ENCODE measurements at places on chromosomes 5 and 9. TPM values are rescaled to one million over a fixed set of nuclear protein-coding genes. Genes with fewer than 3 reads are reported as not detected.

GRCh38 chr9:93255494-93255867, 71.5 kb downstream of the WNK2 start:
- no peak for DNase-seq

DNA sequence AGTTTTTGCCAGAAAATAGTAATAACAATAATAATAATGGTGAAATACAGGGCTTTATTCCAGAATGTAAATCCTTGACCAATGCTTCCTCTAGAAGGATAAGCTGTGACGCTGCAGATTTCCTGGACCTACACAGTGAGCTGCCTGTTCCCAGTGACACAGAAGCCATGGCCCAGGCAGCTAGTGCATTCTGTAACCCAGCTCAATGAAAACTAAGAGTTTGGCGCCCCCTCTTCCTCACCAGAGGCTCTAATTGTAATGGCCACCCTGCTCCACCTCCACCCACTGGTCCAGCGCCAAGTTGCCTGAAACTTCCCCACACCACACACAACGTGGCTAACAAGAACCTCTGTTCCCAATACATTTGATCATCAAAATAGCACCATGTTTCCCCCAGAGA, 248.1 kb downstream of the CETN3 start:
- peak; percentile 85 for DNase-seq

- no peak for DNase-seq
These were observed 459.8 kb downstream of the CCDC171 start for GRCh38 chr9:16012621-16013020.

- DNase-seq, result no peak
These were observed 127.3 kb downstream of the MACROH2A1 start for GRCh38 chr5:135271533-135272310.

GRCh38 chr9:109488791-109489492, 9.2 kb downstream of the PTPN3 start:
- no peak for DNase-seq

DNA sequence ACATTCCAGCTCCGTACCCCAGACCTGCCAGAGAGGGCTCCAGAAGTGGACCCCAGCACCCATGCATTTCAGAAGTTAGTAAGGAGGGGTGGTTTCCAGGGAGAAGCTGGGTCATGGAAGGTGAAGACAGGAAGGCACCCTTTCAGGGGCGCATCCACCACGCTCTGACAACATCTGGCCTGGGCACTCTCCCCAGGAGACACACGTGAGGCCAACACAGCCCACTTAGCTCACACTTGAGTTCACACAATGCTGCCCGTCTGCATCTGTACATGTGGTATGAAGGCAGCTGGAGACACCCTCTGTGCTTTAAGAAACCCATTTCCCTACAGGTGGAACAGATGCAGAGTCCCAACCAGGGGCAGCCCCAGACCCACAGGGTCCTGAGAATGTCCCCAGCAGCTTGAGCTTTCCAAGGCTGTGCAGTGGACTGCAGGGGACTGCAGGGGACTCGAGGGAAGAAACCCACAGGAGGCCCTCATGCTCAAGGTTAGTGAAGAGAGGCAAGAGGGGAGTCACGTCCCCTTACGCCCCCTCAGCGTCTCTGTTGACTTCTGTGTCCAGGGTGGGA, 326.8 kb upstream of the IRX1 start:
- no peak for DNase-seq

DNA sequence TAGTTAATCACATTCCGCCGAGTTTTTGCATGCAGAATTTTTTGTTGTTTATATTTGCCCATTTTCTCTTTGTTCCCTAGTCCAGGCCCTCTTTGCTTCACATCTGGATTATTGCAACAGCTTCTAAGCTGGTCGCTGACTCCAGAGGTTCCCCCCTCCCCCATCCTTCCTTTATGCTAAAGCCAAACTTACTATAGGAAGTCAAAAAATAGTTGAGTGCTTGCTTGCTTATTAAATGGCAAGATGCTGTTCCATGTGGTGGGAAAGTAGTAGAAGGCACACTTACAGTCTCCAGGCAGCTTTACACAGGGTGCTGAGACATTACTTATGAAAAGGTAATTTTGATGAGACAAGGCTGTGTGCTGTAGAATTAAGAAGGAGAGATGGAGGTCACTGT, 1.3 kb downstream of the ZBTB34 start:
- DNase-seq, result peak; percentile 41

- DNase-seq, result no peak
These were observed 143.2 kb upstream of the ANKH start for GRCh38 chr5:15014809-15015208.

- no peak for DNase-seq
These were observed 133.4 kb downstream of the ACTBL2 start for GRCh38 chr5:57349214-57349613.

- DNase-seq, result no peak
These were observed 25.9 kb downstream of the CCDC171 start for GRCh38 chr9:15578714-15579113.

GRCh38 chr5:65967288-65968066, 41.1 kb downstream of the ERBIN start:
- no peak for DNase-seq

GRCh38 chr5:139399501-139400121, 4.3 kb downstream of the SPATA24 start:
- no peak for DNase-seq

DNA sequence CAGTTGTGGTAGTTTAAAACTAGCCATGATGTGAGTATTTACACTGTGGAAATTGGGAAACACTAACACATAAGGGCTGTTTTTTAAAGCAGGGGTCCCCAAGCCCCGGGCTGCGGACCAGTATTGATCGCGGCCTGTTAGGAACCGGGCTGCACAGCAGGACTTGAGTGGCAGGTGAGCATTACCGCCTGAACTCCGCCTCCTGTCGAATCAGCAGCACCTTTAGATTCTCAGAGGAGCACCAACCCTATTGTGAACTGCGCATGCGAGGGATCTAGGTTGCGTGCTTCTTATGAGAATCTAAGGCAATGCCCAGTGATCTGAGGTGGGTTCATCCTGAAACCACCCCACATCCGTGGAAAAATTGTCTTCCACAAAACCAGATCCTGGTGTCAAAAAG, 127.8 kb downstream of the PCSK5 start:
- peak; percentile 23 for DNase-seq

DNA sequence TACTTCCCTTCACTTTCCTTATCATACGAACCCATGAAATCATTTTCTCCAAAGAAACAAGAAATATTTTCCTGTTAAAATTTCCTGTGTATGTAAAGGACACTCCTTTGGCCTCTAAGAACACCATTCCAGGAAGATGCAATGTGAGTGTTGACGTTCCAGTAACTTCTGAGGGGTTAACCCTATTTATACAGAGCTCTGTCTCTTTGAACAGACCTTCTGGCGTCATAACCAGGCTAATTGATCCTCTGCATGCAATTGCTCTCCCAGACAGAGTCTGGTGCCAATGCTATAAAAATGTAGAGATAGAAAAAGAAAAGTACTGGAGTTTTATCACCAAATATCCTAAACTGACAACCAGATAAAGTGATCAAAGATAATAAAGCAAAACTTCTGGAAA, 218.5 kb downstream of the TLE1 start:
- no peak for DNase-seq

GRCh38 chr9:18338042-18338441, 135.9 kb upstream of the ADAMTSL1 start:
- no peak for DNase-seq

GRCh38 chr5:84821924-84822323, 437.2 kb upstream of the EDIL3 start:
- peak; percentile 52 for DNase-seq

DNA sequence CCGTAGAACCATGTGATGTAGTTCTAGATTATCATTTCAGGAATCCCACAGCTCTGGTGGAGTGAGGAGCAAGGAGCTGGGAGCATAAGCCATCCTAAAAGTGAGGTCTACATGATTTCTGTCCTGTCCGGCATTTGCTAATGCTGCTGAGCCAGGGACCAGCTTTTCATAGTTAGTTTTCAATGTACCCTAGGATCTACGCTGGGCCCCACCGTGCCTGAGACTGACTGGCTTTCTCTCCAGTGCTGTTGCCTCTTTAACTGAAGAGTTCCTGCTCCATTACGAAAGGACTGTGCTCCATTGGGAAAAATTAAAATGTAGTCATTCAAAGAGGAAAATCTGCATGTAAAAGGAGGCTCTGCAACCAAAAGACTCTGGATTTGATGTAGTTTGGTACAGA, 634.8 kb downstream of the DMRTA1 start:
- peak; percentile 27 for DNase-seq

GRCh38 chr9:13575558-13575957, 296.1 kb upstream of the MPDZ start:
- no peak for DNase-seq

- DNase-seq, result no peak
These were observed 178.1 kb upstream of the IL12B start for GRCh38 chr5:159508344-159508743.

GRCh38 chr9:137156567-137157375, 13.1 kb downstream of the LRRC26 start:
- DNase-seq, result peak; percentile 89

GRCh38 chr9:100670719-100671118, 92.8 kb downstream of the CAVIN4 start:
- peak; percentile 44 for DNase-seq

Gene LHFPL2
- 50.8 TPM for total RNA-seq

Gene ANP32B
- total RNA-seq, result 13.1 TPM

Gene FCN2
- total RNA-seq, result not detected

Gene FBN2
- 18.4 TPM for total RNA-seq

Gene RLN1
- 1.2 TPM for total RNA-seq

Gene NDST1
- total RNA-seq, result 85.0 TPM
